Melanocyte of skin (primary cell): ENCODE measurements at places on chromosomes 3 and 15. TPM values are rescaled to one million over a fixed set of nuclear protein-coding genes. Genes with fewer than 3 reads are reported as not detected.

Gene SHC4
- total RNA-seq: 61.3 and 98.9 TPM in 2 replicates

Gene PLSCR5
- not detected in 2 replicates for total RNA-seq

Gene ACAN
- under 0.01 TPM in 1 of 2 replicates, not detected in the other for total RNA-seq

Gene MUSTN1
- total RNA-seq: not detected in 2 replicates

Gene PRSS50
- not detected in 2 replicates for total RNA-seq

Gene ABHD17C
- 22.6 and 31.6 TPM in 2 replicates for total RNA-seq

Gene BFSP2
- total RNA-seq: not detected in 2 replicates

Gene HYPK
- total RNA-seq: 6.0 and 8.5 TPM in 2 replicates

Gene GOLGA6D
- under 0.01 TPM in 2 replicates for total RNA-seq

Gene TASOR
- total RNA-seq: 44.7 and 70.5 TPM in 2 replicates

Gene SPSB4
- under 0.01 TPM in 1 of 2 replicates, not detected in the other for total RNA-seq

Gene EPHA3
- under 0.01 TPM in 2 replicates for total RNA-seq

Gene TM4SF1
- 534 and 605 TPM in 2 replicates for total RNA-seq

Gene EFCC1
- total RNA-seq: under 0.01 and 0.15 TPM in 2 replicates

Gene CASR
- total RNA-seq: not detected in 2 replicates

Gene CILP
- total RNA-seq: not detected in 2 replicates

Gene ECE2
- not detected in 2 replicates for total RNA-seq
